Bronchial epithelial cell (primary cell): ENCODE measurements at places on chromosomes 4 and X.

DNA sequence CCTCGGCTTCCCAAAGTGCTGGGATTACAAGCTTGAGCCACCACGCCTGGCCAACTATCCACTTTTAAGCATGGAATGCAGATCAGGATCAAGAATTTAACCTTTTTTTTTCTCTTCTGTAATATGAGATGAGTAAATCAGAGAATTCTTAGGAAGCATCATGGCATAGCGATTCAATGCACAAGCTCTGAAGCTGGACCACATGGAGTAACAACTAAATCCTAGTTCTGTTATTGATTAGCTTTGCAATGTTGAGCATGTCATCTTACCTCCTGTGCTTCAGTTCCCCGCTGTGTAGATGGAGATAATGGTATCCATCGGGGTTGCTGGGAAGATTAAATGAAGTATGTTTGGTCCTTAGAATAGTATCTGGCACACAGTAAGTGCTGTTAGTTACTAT is 1.9 kb upstream of the SNX25 start:
- no peak for DNase-seq

- DNase-seq = no peak
Observed at GRCh38 chrX:153731117-153731844, 6.6 kb downstream of the ABCD1 start.

- no peak for DNase-seq
Observed at GRCh38 chr4:166723532-166724140, 510.7 kb downstream of the SPOCK3 start.

DNA sequence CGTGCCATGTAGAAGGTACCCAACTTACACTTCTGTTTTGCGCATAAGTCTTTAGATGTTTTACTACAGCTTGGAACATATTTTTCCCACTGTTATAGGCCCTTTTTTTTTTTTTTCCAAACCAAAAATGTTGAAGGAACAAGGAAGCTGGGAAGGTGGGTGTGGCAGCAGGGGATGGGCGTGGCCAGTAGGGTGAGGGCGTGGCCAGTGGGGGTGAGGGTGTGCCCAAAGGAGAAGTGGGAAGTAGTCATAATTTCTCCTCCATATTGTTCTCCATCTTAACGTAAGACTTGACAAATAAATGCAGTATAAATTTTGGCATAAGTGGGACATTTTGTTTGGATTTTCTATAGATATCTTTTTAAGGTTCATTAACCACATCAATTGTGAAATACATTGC is 30.4 kb downstream of the CLDN22 start:
- DNase-seq = no peak

DNA sequence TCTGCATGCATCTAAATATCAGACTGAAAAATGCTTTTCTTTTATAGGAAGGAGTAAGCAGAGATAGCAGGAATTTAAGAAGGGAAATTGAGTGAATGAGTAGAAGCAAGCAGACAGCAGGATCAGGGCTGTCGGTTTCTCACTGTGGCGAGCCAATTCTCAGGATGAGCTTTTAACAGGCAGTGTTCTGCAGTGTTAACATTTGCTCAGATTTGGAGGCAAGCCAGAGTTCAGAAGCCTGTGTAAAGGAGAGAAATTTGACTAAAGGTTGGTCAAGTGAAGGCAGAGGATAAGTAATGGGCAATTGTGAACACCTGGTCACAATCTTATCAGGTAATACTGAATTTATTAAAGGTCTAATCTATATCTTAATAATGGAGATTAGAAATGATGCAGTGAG is 133.3 kb upstream of the MAGEB16 start:
- no peak for DNase-seq

- DNase-seq = no peak
Observed at GRCh38 chr4:139839403-139840031, 173.9 kb downstream of the MGST2 start.
